ENCODE measurements at places on chromosomes 5 and 9. TPM values are rescaled to one million over a fixed set of nuclear protein-coding genes. Genes with fewer than 3 reads are reported as not detected.

Gene PCDHB6
- total RNA-seq, result 4.2 TPM

Gene CNTLN
- total RNA-seq, result 25.1 TPM

Gene CCNO
- 0.69 TPM for total RNA-seq

Gene PTGES
- 9.5 TPM for total RNA-seq

Gene SPAG8
- 8.3 TPM for total RNA-seq
